ELR (cell line): ENCODE measurements at places on chromosomes 6 and 20.
A peak's percentile ranks its signal among the peaks of the same experiment; 100 is the strongest.

DNA sequence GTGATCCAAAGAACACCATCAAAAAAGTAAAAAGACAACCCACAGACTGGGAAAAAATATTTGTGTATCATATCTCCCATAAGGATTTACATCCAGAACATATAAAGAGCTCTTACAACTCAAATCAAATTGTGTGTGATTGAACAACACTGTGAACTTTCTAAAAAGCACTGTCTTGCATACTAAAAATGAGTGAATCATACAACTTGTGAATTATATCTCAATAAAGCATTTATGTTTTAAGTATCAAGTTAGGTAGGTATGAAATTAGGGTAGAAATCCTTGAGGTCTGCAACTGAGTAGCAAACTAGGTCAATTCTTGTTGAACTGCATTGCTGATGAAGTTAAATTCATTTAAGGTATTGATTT, 14.1 kb downstream of the SAMHD1 start:
- DNase-seq, result no peak

DNA sequence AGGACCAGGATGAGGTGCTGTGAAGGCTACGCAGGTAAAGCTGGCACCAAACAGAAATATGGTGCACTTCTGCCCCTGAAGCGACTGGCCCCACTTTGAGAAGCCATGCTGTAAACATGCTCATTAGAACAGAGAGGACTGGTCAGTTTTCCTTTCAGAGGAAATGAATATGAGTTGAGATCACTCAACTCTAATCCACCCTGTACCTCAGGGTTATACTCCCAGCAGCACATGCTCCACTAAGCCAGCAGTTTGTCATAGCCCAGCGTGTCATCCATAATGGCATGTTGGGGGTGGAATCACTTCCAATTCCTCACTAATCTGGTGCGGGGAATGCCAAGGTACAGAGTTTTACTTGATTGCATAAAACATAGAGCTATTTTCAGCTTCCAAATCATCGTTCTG, 98.1 kb downstream of the HIVEP2 start:
- peak; percentile 97 for DNase-seq

DNA sequence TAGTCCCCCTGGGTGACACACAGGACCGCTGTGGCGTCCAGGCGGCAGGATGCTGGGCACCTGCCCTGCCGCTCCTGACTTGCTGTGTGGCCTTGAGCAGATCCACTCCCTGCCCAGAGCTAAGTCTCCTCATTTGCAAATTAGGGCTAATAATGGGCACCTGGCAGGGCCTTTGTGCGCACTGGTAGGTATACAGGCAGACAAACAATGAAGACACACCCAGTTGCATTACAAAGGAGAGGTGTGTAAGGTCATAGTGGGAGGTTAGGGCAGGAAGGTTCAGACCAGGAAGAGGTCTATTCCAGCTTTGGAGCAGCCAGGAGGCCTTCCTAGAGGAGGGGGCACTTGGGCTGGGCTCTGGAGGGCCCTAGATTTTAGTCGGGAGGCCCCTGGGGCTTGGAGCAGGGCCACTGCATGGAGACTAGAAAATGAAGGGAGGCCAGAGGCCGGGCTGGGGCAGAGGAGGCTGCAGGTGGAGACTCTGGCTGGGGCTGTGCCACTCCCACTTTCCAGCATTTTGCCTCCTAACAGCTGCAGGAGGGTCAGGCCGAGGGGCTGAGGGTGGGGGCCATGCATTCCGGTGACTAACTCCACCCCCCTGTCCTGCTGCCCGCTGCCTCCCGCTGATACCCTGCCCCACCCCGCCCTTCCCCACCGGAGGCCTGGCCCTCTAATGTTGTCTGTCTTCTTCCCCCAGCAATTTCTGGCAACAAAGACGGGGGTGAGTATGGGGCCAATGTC, 28.5 kb downstream of the MYH7B start:
- no peak for DNase-seq

GRCh38 chr6:24403501-24403824, 727 bp downstream of the MRS2 start:
- DNase-seq, result no peak

DNA sequence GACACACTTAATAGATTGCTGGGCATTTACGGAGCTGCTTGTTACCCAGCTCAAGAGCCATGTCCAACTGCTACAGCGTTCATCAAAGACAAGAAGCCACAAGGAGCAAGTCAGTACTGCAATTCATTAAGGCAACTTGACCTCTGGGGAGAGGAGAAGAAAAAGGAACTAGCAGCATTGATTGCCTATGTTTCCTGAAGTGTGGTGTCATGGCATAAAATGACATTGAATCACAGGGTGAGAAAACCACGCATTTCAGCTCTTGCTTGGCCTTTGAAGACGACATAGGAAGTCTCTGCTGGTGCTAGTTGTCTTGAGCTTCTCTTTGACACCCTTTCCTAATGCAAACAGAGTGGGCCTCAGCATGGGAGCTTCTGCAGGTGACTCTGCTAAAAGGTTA, 139.1 kb downstream of the CDH26 start:
- DNase-seq, result no peak

GRCh38 chr6:152634773-152635172, 2.4 kb downstream of the SYNE1 start:
- no peak for DNase-seq

DNA sequence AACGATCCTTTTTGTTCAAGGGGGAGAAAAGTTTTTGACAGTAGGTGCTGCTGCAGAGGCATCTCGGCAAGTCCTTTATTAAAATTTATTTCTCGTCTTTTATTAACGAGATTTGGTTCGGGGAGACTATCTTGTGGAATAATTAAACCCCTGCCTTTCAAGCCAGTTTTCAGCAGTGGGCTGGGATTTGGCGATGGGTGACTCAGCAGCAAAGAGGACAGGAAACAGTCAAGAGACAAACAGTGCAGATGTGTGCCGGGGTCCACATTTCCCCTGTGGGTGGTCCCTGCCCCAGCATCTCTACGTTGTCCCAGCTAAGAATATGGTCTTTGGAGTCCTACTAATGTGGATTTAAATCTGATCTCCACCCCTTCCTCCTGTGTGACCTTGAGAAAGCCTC, 282.8 kb downstream of the CDH26 start:
- DNase-seq, result no peak

DNA sequence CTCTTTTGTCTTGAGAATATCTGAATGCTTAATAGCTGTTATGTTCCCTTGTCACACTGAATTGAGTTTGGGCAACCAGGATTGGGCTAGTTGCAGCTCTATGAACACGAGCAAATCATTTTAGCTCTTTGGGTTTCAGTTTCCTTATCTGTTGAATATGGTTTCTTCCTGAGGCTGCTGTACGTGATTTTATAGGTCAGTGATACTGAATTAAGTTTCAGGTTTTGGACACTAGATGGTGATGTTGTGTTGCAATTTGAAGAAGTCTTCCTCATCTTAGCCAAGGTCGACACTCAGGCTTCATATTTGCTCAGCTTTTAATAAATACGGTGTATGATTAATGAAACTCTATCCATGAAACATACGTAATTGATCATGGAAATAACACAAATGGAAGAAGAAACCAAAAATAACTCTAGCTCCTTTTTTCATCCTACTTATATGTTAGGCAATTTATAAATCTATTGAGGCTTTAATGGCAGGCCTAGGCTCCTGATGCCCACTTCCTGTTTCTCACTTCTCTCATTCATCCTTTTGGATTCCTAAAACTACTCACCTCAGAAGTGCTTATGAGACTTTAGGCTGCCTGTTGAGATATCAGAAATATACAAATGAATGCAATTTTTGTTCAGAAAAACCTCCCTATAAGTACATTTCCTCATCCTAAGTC, 354.1 kb upstream of the MAP3K7 start:
- DNase-seq, result peak; percentile 55

- peak; percentile 42 for DNase-seq
Observed at GRCh38 chr20:3784216-3784853, 2.2 kb downstream of the CENPB start.
